C1 segment of cervical spinal cord (tissue), 14 donors: ENCODE measurements at places on chromosomes 3 and 15.

DNA sequence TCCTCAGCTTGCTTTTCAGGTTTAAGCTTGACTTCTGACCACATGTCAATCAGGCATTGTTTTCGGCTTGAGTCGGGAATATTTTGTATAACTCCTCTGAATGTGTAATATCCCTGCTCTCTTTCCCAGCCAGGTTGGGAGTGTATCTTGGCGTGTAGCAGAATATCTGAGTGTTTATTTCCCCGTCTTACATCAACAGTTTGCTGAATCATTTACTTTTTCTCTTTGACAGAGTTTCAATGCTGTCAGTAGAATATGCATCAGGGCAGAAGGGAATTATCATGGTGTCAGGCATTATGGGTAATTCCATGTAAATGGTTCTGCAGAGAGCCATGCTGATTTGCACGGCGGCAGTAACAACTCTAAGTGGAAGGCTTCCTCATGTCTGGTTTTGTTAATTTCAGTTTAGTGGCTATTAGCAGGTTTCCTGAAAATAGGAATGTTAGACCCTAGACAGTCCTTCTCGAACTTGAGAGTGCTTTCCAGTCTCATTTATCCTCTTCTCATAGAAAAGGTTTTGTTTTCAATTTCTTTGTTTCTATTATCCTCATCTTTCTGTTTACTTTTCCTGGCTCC is 566.3 kb downstream of the AGBL1 start:
- no peak for DNase-seq

DNA sequence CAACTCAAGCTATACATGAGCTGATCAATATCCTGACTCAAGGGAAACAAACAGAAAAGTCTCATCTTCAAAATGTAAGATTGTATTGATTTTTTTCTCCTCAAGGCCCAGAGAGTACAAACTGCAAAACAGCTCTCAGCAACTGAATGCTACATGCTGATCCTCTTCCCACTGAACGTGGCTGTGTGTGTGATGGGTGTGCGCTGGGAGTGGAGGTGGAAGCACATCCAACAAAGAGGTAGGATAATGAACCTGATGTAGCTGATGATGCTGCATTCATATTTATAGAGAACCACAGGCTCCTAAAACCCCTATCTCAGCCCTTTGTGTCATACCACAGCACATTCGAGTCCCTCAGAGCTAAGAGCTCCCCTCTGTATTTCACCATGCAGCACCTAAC is 56.8 kb downstream of the GABRB3 start:
- no peak for DNase-seq

DNA sequence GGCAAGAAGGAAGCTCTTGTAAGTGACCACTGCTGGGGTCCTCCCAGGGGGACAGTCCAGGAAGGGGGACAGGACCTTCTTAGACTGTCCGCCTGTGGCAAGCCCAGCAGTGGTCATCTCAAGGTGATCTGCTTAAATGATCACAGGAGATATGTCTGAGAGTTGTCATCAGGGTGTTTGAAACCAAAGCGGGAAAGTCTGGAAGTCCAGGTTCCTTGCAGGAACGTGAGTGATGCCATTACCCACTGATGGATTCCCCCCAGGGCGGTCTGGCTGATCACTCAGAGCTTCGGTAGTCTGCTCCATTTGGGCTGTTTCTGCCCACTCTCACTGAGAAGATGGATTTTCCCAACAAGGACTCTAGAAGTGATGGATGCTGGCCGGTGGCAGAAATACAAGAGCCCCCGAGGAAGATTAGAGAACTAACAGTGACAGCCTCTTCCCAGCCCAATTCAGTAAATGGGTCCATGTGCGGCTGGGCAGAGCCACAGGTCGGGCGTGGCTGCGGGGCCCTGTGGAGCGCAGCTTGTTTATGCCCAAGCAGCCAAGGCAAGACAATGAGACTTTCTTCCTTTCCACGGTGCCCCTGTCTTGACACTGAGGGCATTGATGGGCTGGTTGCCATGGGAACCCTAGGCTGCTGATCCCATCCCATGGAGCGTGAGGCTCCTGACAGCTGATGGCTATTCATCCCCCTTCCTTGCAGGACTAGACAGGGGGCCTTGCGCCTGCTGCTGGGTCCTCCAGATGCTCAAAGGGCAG is 9.5 kb downstream of the PCSK6 start:
- DNase-seq, result no peak

DNA sequence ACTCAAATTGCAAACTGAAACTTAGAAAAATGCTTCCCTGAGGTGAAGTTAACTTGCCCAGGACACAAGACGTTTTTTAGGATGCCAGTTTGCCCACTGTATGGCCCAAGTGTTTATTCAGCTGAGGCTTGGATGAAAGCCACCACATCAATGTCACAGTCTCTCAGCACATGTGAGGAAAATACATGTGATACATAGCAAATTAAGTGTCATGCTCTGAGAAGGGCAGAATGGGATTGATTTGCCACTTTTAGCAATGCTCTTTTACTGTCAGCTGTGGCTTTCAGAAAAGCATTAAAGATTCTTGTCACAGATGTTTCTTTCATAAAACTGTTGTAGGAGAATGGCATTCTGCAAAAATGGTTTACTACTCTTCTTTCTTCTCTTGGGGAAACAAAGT is 165.5 kb downstream of the ZIC1 start:
- no peak for DNase-seq

GRCh38 chr15:39631357-39631756 is 50.5 kb downstream of the THBS1 start:
- no peak for DNase-seq

DNA sequence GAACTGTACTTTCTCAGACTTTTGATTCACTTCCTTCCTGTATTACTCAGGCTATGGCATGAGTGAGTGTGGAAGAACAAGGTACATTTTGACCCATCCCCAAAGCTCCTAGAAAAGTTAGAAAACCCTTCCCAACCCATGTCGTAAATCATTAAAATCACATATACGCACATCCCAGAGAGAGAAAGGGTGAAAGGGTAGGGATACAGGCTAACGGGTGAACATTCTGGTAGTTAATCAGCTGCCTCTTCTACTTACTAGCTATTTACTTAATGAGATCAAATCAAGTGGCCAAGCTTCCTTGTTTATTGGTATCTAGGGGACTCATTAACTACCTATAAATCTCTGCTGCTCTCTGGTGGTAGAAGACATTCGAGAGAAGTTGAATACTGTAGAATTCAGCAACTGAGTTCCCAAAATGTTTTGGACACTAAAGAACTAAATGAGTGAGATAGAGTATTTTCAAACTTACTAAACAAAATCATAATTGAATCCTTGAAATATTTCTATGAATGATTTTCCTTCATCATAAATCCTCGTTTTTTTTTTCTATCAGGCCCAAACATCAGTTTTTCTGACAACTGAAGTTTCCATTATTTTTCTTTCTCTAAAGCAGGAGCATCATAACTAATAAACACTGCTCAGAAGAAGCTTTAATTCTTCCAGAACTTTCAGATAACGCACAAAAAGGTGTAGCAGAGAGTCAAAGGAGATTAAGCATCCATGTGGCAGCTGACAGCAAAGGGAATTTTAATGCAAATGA is 124.2 kb downstream of the IMPG2 start:
- no peak for DNase-seq

GRCh38 chr3:99128235-99128634 is 226.7 kb upstream of the DCBLD2 start:
- no peak for DNase-seq

- DNase-seq, result no peak
Observed at GRCh38 chr3:69914395-69914794, 85.1 kb upstream of the SAMMSON start.

DNA sequence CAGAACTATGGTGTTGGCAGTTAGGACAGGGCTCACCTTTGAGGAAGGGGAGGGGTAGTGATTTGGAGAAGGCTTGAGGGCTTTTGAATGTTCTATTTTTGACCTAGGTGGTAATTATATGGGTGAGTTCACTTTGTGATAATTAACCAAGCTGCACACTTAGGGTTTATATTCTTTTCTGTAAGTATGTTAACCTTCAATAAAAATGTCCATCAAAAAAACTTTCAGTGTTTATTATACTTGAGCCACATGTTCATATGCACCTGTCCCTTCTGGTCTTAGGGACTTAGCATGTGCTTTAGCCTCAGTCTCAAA is 28.4 kb downstream of the PDE8A start:
- DNase-seq, result no peak

- no peak for DNase-seq
Observed at GRCh38 chr3:52468336-52468735, 12.9 kb downstream of the NISCH start.

- DNase-seq, result no peak
Observed at GRCh38 chr3:147921051-147921450, 511.9 kb downstream of the ZIC1 start.

DNA sequence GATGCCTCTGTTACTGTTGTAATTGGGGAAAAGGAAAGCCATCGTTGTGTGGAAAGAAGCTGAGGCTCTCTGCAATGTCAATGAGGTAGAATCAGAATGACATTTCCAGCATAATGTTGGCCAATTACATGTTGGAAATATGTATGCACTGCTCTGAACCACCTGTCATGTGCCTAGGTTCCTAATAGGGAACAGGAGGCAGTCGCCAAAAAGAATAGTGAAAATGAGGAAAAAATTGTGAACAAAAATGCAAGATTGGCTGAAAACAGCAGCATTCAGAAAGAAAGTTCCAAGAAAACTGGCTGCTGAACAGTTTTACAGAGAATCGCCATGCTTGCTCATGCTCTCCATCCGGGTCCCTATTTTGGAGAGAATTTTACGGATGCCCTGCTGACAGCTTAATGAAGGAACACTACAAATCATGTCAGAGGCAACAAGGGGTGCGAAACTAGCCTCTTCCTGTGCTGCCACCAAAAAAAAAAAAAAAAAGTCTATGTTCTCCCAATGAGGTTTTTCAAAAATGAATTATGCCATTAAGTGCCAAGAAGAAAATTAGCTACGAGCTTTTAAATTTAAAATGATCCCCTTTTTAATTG is 305.9 kb upstream of the ARRDC4 start:
- DNase-seq, result no peak

- DNase-seq, result no peak
Observed at GRCh38 chr15:91290553-91290952, 190.5 kb downstream of the SV2B start.

GRCh38 chr3:47741925-47742324 is 39.8 kb downstream of the SMARCC1 start:
- DNase-seq, result no peak

GRCh38 chr15:82531496-82532382 is 8.5 kb downstream of the RPS17 start:
- DNase-seq, result no peak

DNA sequence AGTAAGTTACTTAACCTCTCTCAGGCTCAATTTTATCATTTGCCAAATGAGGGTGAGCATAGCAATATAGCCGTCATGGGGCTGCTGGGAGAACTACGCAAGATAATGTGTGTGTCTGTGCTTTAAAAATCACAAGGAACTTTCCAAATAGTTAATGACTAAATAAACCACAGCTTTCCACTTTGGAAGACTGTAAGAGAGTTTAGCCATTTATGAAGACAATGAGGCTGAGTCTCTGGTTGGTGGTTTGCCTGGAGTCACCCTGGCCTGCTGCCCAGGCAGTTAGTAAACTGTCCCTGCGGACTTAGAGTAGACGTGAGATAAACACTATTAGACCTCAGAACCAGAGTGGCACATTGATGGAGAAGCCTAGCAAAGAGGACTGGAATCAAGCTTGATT is 357.7 kb downstream of the CLSTN2 start:
- DNase-seq, result no peak

DNA sequence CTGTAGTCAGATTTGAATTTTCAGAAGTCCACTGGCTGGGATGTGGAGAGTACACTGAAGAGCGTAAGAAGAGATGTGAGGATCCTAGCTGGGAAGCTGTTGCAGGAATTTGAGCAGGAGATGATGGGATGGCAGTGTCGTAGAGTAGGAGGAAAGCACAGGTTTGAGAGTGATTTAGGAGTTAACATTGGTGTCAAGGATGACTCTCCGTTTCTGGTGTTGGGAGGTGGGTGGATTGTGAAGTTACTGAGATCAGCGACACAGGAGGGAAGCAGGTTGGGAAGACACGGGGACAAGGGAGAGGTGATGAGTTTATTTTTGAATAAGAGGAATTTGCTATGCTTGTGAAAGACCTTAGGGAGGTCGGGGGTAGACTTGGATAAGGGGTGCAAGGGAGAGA is 434.2 kb upstream of the TPM1 start:
- no peak for DNase-seq

DNA sequence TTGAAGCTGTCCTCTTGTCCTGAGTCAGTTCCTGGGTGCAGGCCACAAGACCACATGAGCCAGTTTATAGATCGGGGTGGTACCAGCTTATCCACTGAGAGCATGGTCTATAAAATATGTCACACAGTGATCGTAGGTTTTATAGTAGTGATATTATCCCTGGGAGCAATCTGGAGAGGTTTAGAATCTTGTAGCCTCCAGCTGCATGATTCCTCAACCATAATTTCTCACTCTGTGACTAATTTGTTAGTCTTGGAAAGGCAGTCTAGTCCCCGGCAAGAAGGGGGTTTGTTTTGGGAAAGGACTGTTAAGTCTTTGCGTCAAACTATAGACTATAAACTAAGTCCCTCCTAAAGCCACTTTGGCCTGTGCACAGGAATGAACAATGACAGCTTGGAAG is 693.0 kb upstream of the CADM2 start:
- no peak for DNase-seq

- DNase-seq, result no peak
Observed at GRCh38 chr15:94421706-94422105, 190.3 kb downstream of the MCTP2 start.

GRCh38 chr15:59322056-59322759 is 50.5 kb downstream of the MYO1E start:
- no peak for DNase-seq

- no peak for DNase-seq
Observed at GRCh38 chr3:58307639-58308215, 1.4 kb downstream of the HTD2 start.

GRCh38 chr15:92884436-92885223 is 15.5 kb upstream of the CHD2 start:
- DNase-seq, result no peak

GRCh38 chr3:49618412-49618811 is 55.7 kb upstream of the APEH start:
- DNase-seq, result no peak

DNA sequence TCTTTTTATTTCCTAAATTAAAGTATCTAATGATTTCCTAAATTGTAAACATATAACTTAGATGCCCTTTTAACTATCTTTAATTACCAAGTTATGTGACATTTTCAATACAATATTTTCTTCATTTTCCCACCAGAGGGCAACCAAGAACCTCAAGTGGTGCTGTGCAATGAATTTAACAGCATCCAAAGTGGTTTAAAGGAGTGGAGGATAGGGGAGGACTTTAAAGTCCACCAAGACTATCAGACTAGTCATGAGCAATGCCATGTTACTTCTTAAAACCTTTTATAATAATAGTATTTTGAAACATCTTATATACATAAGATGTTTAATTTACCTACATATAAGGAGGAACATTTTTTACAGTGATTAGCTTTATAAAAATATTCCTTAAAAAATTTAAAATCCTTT is 74.4 kb downstream of the DLG1 start:
- no peak for DNase-seq

- no peak for DNase-seq
Observed at GRCh38 chr15:79093352-79093935, 2.9 kb upstream of the RASGRF1 start.

DNA sequence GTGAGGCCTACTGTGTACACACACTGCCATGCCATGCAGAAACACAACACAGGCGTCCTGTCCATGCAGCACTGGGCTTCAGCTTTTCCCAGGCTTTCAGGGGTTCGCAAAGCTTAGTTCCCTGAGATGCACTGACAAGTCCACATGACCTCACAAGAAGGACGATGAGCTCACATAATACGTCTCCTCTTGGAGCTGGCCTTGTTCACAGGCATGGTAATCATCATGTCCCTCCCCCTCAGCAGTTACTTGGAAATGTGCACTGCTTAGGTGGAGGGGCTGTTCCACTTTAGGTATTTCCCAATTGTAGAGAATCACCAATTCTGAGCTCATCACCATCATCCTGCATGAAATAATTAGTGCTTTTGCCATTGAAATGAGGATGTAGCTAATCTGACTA is 308.8 kb downstream of the LRTM1 start:
- DNase-seq, result no peak
